ENCODE measurements at places on chromosomes 5 and 9.
A peak's percentile ranks its signal among the peaks of the same experiment; 100 is the strongest.

DNA sequence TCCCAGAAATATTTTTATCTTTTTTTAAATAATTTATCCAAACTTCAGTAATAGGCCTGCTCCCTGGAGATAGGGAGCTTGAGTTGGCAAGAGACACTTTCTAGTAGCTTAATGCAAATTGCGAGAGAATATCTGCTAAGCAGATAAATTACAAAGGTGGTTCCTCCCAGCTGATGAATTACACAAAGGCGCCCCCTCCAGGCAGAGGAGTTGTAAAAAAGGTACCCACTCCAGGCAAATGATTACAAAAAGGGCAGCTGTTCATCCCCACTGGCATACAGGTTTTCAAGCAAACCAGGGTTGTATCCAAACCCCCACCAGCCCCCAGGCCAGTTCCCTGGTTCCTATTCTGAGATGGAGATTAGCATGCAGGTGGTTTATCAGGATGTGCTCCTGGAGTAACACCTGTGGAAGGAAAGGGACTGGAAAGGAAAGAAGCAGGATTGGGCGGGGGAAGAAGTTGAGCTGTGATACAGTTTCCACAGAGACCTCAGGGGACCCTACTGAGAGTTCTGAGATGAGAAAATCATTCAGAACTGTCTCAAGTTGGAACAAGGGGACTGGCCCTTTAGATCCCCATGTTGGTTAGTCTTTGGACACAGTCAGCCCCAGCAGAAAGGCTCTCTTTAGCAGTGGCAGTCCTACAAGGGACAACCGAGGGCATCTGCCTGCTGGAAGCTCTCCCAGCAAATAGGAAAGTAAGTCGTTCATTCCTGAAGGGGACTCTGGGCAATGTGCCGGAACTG, 25.5 kb downstream of the ESM1 start:
- DNase-seq = no peak

- peak; percentile 73 for DNase-seq
Measured at GRCh38 chr9:21395778-21396717, 10.8 kb upstream of the IFNA2 start.

DNA sequence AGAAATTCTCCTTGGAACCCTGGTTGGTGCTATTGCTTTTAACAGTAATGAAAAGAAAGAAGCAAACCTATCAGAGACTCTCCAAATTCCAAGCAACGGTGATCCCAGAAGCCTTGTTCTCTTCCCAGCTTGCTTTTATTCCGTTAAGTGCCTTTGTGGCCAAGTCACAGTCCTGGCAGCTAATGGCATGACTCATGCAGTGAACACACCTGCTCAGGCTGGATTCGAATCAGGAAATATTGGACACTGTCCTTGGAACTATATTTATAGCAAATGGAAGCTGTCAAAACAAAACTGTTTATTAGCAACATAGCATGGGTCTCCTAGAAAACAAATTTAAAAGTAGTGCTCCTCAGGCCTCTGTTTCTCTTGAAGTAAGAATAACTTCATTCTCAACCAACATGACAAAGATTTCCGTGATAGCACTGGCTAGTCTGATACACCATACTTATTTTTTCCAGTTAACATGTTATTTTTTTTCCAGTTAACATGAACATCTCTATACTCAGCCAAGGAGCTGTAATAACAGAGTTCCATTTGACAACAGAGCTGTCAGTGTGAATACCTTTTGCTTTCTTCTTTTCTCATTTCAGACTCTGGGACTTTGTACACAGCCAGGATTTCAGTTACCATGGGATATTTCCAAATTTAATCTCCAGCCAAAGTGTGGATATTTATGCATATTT, 502.4 kb downstream of the GADD45G start:
- no peak for DNase-seq

GRCh38 chr9:38467404-38467803, 43.1 kb upstream of the IGFBPL1 start:
- no peak for DNase-seq

- no peak for DNase-seq
Measured at GRCh38 chr5:926417-927171, 33.9 kb downstream of the TRIP13 start.

GRCh38 chr5:149841851-149842793, 102.5 kb downstream of the PDE6A start:
- no peak for DNase-seq

GRCh38 chr9:124285903-124286291, 28.1 kb downstream of the NEK6 start:
- no peak for DNase-seq

- DNase-seq = no peak
Measured at GRCh38 chr9:135065804-135066203, 21.7 kb upstream of the OLFM1 start.

All from NCI-H526 (cell line).